Activated T-helper 1 cell treated with anti-CD3 and anti-CD28 coated beads, Interleukin-12 subunit alpha, Interleukin-12 subunit beta, Interleukin-2, Interleukin-4 antibody, amounts not matched to agents 30 ng/mL and 10 ng/mL and 1 ng/mL, durations not matched to agents 14 hours and 24 hours and 36 hours (primary cell): ENCODE measurements at places on chromosomes 6 and 20.
A peak's percentile ranks its signal among the peaks of the same experiment; 100 is the strongest.

GRCh38 chr6:100134297-100134696, 140.3 kb upstream of the MCHR2 start:
- no peak for DNase-seq

DNA sequence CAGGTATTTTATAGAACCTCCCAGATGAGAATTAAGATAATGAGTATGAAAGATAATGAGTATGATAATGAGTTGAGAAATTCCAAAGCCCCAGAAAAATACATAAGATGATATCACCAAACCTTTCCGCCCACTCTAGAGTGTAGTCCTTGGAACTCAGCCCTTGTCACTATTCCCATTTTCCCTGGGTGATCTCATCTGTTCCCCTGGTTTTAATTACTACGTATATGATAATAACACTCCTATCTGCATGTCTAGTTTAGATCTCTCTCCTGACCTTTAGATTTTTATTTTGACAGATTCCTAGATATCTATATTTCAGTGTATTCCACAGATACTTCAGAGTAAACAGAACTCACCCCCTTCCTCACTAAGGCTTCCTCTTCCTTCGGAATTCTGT, 51.0 kb upstream of the ASIP start:
- no peak for DNase-seq

DNA sequence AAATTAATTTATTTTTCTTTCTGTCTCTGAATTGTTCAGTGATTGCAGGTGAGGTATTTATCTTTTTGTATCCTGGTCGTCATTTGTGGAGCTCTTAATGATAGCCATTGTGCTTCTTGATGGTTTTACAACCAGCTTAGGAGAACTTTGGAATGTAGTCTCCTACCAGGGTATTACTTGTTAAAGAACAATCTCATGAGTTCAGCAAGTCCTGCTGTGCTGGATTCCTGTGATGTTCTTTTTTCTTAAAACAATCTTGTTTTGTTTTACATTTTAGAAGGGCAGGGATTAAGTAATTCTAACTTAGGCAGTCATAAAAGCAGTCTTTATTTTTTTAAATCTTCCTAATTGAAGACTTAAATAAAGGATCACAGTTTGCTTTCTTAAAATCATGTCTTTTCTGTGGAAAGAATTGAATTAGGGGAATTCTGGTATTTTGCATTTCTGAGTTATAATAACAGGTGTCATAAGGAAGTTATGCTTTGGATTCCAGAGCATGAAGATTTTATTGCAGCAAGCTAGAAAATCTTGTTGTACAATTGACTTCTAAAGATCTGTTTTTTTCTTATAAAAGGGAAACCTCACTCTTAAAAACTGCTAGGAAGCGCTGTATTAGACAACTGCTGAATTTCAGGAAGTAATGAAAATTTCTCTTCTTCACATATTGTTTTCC, 23.7 kb downstream of the RIOK1 start:
- DNase-seq, result no peak

DNA sequence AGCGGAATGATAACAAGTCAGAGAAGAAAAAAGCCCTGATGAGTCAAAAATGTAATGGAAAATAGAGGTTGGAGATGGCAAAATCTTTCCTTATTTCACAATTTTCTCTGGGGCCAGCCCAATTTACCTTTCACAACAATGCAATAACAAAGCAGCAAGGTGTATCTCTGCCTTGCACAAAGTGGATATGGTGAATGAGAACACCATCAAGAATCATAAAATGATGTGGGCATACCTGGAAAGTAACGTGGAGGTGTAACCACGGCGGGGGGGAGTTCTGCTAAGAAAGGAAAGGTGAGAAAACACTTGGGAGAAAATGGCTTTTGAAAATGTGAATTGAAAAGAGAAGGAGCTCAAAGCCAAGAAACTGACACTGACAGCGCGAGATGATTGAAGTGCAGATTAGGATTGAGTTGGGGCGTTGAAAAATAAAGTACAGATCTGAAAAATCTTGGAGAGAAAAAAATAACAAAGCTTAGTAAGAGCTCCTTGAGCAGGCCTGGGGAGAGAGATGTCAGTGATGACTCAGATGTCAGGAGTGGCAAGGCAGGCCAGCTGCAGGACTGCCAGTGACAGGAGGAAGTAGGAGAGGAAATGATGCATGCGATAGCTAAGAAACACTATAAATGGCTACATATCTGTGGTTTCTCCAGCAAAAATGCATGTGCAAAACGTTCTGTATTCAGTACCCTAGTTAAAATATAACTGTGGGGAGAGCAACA, 26.2 kb downstream of the ARHGAP18 start:
- DNase-seq, result peak; percentile 55

GRCh38 chr6:41964201-41964887, 22.7 kb upstream of the CCND3 start:
- DNase-seq, result no peak

GRCh38 chr6:117303323-117303722, 38.0 kb downstream of the VGLL2 start:
- DNase-seq, result no peak

DNA sequence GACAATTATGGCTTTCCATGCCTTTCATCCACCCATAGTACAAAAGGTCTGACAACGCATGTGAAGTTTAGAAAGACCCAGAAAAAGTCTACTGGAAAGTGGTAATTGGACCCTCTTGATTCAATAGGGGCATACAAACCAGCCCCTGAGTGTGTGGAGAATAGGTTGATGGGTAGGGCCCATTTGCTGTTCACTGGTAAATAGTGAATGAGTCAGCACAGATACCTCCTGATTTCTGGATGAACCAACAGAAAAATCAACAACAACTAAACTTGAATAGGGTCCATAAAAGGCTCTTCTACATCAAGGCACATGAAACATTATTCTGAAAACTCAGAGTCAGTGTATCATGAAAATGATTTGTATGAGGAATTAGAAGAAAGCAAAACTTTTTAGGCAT, 235.4 kb upstream of the SLC35B3 start:
- no peak for DNase-seq

- no peak for DNase-seq
These were observed 129.2 kb downstream of the TENT5A start for GRCh38 chr6:81623106-81623759.

DNA sequence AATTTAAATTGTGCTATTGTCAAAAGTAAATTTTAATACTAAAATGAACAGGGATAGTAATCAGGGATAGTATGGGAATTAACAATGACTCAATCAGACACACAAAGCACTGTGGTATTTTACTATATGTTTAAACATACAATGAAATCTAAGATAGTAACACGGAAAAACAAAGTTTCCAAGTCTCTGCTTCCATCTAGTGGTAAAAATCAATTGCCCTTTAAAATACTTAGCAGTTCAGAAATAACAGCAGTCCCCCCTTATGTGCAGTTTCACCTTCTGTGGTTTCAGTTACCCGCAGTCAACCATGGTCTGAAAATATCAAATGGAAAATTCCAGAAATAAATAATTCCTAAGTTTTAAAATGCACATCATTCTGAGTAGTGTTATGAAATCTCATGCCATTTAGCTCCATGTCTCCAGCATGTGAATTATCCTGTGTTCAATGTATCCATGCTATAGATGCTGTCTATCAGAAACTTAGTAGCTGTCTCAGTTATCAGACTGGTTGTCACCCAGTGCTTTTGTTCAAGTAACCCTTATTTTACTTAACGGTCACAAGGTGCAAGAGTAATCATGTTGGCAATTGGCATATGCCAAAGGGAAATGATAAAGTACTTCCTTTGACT, 58.5 kb downstream of the AHI1 start:
- DNase-seq, result no peak

DNA sequence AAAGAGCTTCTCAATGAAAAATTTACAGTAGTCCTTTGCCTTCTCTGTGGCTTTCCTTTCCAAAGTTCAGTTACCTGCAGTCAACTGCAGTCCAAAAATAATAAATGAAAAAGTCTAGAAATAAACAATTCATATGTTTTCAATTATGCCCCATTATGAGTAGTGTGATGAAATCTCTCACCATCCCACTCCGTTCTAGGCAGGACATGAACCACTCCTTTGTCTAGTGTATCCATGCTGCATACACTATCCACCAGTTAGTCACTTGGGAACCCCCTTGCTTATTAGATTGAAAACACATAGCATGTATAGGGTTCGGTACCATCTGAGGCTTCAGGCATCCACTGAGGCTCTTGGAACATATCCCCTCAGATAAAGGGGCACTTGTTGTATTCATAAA, 80.6 kb upstream of the EYA4 start:
- no peak for DNase-seq

GRCh38 chr6:126051791-126052190, 65.5 kb downstream of the TRMT11 start:
- DNase-seq, result no peak

- no peak for DNase-seq
These were observed 69.5 kb upstream of the SULF2 start for GRCh38 chr20:47854687-47855212.

DNA sequence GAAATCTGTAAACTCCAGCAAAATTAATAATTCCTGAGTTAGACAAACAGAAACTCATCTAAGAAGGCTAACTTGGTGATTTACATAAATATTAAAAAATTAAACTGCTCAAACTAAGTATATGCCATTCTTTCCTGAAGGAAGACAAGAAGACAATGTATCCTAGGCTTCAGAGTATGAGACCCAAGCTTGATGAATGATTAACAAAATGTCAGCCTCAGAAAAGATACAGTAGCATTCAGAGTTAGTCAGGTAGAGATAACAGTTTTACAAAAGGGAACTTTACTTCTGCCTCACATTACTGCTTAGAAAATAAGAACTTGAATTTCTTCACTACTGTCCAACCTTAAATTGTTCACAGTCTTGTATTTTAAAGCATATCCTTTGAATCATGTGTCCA, 12.0 kb downstream of the CSNK2A1 start:
- DNase-seq, result no peak

DNA sequence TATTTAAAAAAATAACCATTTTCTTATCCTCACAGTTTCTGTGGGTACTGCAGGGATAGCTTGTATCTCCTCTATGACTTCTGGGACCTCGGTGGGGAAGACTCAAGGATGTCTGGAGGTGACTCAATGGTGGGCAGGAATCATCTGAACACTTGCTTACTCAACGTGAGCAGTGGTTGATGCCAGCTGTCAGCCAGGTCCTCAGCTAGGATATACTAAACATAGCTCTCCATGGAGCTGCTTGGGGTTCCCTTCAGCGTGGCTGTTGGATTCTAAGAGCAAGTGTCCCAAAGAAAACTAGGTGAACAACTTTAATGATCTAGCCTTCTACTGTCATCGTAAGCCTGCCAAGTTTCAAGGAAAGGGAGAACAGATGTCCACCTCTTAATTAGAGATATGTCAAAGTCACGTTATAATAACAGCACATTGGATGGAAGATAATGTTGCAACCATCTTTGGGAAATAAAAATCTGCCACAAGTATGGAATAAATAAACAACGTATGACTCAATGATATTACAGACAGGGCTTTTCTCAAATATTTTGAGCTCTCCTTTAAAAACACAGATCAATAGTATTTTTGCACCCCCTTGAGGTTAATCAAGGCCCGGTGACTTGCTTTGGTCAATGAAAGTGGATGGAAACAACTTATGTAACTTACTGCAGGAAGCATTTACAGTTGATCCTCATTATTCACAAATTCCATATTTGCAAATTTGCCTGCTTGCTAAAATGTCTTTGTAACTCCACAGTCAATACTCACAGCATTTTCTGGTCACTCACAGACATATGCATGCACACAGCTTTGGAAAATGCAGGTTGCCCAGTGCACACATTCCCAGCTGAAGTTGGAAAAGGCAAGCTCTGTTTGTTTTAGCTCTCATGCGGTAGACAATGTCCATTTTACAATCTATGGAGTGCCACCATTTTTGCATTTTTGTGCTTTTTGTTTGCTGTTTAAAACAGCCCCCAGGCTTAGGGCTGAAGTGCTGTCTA, 6.6 kb upstream of the HEBP2 start:
- no peak for DNase-seq

GRCh38 chr20:23655491-23656211, 17.9 kb upstream of the CST3 start:
- no peak for DNase-seq

GRCh38 chr20:44414346-44414714, 58.8 kb downstream of the HNF4A start:
- no peak for DNase-seq

- no peak for DNase-seq
These were observed 7.5 kb downstream of the HMGN4 start for GRCh38 chr6:26545627-26546026.

DNA sequence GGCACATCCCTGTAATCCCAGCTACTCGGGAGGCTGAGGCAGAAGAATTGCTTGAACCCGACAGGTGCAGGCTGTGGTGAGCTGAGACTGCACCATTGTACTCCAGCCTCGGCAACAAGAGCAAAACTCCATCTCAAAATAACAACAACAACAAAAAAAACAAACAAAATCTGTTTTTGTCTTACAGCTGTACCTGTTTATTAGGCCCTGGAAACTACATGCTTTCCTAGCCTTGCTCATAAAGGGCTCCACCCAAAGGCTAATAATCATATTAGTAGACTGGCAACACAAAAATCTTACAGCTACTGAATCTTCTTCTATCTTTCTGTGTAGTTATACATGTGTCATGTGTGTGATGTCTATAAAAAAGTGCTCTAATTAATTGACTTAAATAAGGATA, 503.9 kb upstream of the EYS start:
- no peak for DNase-seq

DNA sequence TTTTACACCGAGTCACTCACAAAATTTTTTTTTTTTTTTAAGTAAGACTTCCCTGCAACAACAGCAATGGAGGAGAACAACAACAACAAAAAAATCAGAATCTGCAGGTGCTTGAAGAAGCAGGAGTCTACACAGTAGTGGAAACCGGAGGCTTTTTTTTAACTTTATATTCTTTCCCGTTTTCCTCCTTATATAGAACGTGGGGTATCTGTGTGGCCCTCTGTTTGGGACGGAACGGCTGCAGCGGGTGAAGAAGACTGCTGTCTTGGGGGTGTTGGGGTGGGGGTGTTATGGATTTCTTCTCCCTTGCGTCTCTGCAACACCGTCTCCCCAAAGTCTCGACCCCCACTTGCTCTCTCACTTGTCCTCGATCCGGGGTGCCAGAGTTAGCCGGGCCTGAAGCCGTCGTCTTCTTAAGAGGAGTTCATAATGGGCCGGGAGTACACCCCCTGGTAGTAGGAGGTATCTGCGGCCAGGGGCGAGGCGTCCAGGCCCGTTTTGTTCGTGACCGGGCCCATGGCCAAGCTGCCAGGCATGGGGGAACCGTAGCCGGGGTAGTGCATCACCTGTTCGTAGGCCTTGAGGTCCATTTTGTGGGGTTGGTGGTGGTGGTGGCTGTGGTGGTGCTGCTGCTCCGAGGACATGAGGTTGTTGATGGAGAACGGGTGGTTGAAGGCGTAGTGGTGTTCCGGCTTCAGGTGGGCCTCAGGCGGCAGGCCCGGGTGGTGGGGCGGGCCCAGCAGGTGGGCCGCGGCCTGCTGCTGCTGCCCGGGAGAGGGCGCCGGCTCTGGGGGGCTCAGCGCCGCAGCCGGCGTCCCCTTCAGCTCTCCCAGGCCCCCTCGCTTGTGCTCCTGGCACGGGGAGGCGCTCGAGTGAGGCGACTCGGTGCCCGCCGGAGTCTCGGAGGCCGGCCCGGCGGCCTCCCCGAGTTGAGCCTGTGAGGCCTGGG, 2.7 kb downstream of the FOXA2 start:
- DNase-seq, result no peak

GRCh38 chr6:53811082-53811481, 16.3 kb downstream of the LRRC1 start:
- no peak for DNase-seq
